ENCODE measurements at places on chromosomes 2 and 18.

GRCh38 chr2:6412533-6413091 lies 453.1 kb downstream of the CMPK2 start:
- DNase-seq, result no peak

GRCh38 chr18:50142441-50143120 lies 52.4 kb downstream of the MYO5B start:
- DNase-seq, result no peak

GRCh38 chr2:145682546-145683157 lies 1162.7 kb upstream of the ZEB2 start:
- no peak for DNase-seq

GRCh38 chr2:175027755-175028154 lies 22.6 kb upstream of the CHN1 start:
- no peak for DNase-seq

DNA sequence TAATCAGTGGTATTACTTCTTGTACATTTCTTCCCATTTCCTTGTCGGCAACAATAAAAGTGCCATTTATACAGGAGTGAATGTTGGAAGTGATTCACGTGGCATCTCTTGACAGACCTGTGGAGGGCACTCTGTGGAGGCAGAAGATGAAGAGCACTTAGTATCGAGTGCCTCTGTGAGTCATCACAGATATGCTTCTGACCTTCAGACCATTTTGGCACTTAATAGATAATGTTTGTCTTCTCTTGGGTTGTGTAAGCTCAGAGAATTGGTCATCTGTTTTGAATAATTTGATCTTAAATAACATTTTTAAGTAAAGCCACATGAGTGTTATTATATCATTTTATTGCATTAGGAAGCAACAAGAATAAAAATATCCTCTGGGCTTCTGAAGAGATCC lies 305.5 kb downstream of the PTPRM start:
- no peak for DNase-seq

DNA sequence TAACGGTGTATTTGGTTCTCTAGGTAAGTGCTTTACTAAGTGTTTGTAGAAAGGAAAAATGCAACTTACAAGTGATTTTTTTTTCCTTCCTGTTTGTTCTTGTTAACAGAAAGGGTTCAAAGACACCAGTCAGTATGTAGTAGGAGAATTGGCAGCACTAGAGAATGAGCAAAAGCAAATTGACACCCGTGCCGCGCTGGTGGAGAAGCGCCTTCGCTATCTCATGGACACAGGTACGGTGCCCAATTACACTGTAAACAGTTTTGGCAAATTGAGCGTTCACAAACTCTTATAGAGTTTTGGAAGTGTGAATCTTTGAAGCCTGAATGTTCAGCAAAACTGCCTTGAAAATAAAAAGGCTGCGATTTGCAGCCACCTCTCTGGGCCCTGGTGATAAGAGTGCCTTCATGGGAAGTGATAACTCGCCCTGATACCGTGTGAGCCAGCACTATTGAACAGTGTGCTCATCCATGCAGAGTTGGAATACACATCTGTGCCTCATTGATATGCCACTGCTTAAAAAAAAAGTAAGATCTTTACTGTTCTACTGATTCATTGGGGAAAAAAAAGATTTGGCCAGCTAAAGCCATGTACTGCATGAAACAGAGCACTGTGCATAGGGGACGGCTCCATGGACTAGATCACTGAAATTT lies 54.0 kb upstream of the OTX1 start:
- DNase-seq, result no peak

DNA sequence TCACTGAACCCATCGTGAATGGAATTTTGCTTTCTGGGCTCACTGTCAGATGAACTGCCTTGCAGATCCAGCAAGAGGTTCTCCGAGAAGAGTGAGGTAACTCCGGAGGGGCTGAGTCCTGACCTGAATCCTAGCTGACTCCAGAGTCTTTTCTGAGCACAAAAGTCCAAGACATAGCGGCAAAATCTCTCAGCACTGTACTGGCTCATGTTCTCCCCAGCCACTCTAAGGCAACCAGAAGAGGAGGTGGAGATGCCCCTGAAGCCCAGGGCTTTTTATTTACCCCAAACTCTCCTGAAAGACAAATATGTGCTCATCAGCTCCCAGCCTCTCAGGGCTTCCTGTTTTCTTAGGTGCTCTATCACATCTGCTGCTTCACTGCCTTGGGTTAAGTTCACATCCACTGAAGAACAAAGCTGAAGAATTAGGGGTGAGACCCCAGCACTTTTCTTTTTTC lies 221.8 kb downstream of the MREG start:
- no peak for DNase-seq

DNA sequence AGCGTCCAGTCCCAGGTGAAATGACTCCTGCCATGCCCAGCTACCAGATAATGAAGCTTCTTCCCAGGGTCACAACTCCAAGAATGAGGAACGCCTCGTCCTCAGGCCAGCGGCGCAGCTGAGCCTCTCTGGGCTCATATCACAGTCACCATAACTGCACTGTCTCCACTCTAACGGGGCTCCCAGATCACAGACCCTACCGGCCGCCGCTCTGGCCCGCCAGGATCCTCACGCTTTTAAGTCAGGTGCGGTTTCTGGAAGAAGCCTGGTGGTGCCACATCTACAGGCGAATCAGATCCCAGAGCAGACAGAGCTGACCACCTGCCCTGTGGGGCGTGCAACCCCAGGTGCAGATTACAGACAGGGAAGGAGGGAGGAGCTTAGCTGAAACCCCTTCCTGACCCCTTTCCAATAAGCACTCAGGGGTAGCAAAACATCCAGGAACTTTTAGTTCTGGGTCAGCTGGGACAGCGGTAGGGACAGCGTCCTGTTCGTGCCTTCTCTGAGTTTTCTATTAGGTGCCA lies 3.7 kb upstream of the ACKR3 start:
- no peak for DNase-seq

GRCh38 chr2:227473122-227473461 lies 1.1 kb downstream of the AGFG1 start:
- DNase-seq, result no peak

DNA sequence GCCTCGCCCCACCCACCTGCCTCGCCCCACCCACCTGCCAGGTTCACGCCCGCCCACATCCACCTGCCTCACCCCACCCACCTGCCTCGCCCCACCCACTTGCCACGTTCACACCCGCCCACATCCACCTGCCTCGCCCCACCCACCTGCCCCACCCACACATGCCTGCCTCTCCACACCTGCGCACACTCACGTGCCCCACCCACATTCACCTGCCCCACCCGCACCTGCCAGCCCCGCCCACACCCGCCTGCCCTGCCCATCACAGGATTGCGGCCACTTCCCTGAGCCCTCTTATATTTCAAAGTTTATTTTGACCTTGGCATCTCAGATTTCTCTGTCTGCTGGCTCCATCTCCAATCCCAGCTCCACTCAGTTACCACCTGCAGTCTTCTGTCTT lies 217.5 kb upstream of the SOX11 start:
- no peak for DNase-seq

GRCh38 chr2:42386682-42387081 lies 25.7 kb upstream of the COX7A2L start:
- no peak for DNase-seq

GRCh38 chr2:178804791-178805190 lies 2.4 kb downstream of the TTN start:
- DNase-seq, result no peak

GRCh38 chr2:214839464-214839863 lies 30.0 kb upstream of the BARD1 start:
- no peak for DNase-seq

- DNase-seq, result no peak
These were observed 26.2 kb downstream of the KLF7 start for GRCh38 chr2:207139552-207139951.

- DNase-seq, result no peak
These were observed 70.0 kb downstream of the SLC25A12 start for GRCh38 chr2:171824086-171824485.

DNA sequence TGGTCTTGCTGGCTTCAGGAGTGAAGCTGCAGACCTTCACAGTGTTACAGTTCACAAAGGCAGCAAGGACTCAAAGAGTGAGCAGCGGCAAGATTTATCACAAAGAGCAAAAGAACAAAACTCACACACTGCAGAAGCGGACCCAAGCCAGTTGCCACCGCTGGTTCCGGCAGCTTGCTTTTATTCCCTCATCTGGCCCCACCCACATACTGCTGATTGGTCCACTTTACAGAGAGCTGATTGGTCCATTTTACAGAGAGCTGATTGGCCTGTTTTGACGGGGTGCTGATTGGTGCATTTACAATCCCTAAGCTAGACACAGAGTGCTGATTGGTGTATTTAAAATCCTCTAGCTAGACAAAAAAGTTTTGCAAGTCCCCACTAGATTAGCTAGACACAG lies 37.2 kb upstream of the ZNF532 start:
- DNase-seq, result no peak

GRCh38 chr2:165238295-165238694 lies 919 bp upstream of the SCN2A start:
- DNase-seq, result peak; percentile 33

- DNase-seq, result no peak
These were observed 55.1 kb upstream of the MAPRE3 start for GRCh38 chr2:26915316-26915715.

- no peak for DNase-seq
These were observed 6.0 kb downstream of the SPEG start for GRCh38 chr2:219440388-219441256.

DNA sequence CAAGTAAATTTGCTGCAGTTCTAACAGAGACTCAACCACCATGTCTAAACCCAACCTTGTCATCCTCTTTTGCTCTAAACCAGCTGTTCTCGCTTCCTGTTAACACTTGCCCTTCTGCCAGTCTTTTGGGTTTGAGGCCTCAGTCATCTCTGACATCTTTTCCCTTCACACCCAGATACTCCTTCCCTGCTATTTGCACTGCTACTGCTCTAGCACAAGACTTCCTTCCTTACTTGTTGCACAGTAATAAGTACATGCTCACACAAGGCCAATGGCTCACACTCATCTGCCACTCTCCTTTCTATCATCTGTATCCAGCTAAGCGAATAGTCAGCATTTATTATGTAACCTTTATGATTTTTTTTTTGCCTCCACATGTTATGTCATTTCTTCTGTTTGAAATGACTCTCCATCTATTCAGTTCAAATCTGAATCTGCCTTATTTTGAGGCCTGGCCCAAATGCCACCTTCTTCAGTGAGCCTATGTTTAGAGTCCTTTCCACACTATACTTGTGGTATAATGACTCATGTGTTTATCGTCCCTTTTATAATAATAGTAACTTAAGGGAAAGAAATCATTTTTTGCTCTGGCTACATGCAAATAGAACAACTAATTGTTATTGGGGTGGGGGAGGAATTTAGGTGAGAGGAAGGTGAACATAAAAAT lies 22.5 kb upstream of the CDKL4 start:
- no peak for DNase-seq

- DNase-seq, result peak; percentile 39
These were observed 31.9 kb downstream of the SLC66A3 start for GRCh38 chr2:11187083-11187619.

- no peak for DNase-seq
These were observed 77.4 kb downstream of the THNSL2 start for GRCh38 chr2:88247531-88247930.

Data from astrocyte of the cerebellum (primary cell).